ACHN (cell line): ENCODE measurements at places on chromosomes 7 and 10.

DNA sequence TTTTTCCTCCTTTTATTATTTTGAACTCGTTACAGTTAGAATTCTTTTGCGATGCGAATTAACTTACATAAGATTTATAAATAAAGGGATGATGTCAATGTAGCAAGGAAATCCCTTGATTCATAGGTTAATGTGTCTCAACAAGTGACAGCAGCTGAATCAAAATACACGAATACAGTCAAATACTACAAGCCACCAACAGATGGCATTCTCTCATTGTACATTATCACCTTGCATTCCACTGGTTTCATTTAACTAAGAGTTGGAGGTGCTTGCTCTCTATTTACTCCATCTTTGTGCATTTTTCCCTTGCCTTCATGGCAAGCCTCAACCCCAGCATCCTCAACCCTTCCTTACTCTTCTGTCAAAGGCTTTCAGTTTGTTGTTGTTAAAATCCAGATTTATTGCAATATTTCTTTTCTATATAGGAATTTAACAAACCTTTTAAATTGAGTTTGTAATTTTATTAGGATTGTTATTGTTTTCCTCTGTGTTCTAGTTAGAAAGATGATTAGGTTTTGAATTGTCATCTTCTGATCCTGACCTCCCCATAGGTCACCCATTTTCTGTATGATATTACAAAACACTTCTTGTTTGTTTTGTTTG lies 78.3 kb downstream of the SLC25A40 start:
- peak; percentile 81 for DNase-seq

GRCh38 chr10:93471110-93471651 lies 11.0 kb downstream of the MYOF start:
- peak; percentile 95 for DNase-seq

- no peak for DNase-seq
Observed at GRCh38 chr10:102413806-102414561, 4.6 kb downstream of the PSD start.

- no peak for DNase-seq
Observed at GRCh38 chr10:101708870-101709269, 13.9 kb upstream of the FBXW4 start.

DNA sequence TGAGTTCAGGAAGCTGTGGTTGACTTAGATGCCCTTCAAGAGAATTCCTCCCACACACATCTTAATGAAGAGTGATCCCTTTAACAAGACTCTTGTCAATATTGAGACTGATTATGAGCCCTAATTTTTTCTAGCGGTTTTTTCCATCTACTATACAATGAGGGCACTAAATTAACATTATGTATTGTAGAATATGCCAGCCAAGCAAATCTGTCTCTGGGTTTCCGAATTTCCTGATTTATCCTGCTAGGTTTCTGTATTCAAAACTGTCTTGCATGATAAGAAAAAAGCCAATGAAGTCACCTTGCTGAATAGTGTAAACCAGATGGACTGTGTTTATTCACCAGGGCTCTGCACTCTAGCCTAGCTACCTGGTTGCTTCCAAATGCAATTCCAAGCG lies 224.2 kb upstream of the KMT2E start:
- DNase-seq: no peak

- peak; percentile 16 for DNase-seq
Observed at GRCh38 chr10:75097666-75098285, 13.7 kb upstream of the SAMD8 start.
